ENCODE measurements at places on chromosomes 12 and 14. TPM values are rescaled to one million over a fixed set of nuclear protein-coding genes. Genes with fewer than 3 reads are reported as not detected.

DNA sequence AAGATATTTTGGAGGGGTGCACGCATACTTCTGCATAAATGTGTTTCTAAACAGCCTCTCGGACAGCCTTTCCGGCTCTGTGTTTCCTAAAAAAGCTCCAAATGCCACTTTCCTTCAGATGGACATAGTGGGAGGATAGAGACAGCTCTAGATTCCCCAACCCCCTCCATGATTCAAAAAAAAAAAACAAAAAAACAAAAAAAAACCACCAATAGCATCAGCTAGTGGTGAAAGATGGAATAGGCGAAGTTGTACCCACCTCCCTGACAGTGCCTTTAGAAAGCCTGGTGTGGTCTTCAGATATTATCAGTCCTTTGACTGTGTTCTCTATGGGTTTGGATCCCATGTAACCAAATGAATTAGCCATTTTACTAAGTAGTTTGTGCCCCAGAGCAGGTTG lies 94.1 kb downstream of the PHETA1 start:
- no peaks in the 10 kb centered on the region for H3K36me3 ChIP-seq
- DNase-seq: no peak
- no peak overlapping the region for H3K27ac ChIP-seq
- no peaks in the 10 kb centered on the region for H3K4me1 ChIP-seq
- no peaks in the 10 kb centered on the region for H3K27me3 ChIP-seq

DNA sequence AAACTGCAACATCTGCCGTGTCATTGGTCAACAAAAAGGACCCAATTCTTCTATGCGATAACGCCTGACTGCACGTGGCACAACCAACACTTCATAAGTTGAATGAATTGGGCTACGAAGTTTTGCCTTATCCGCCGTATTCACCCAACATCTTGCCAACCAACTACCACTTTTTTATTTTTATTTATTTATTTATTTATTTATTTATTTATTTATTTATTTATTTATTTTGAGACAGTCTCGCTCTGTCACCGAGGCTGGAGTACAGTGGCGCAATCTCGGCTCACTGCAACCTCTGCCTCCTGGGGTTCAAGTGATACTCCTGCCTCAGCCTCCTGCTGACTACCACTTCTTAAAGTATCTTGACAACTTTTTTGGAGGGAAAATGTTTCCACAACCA lies 127.4 kb downstream of the RASSF9 start:
- DNase-seq: no peak
- no peaks in the 10 kb centered on the region for H3K4me1 ChIP-seq
- H3K27me3 ChIP-seq: no peaks in the 10 kb centered on the region
- no peak overlapping the region for H3K27ac ChIP-seq

GRCh38 chr12:12091977-12092663 lies 21.4 kb downstream of the BCL2L14 start:
- no peaks in the 10 kb centered on the region for H3K27me3 ChIP-seq
- H3K36me3 ChIP-seq: no peaks in the 10 kb centered on the region
- H3K4me3 ChIP-seq: no peak overlapping the region
- H3K4me1 ChIP-seq: peaks cover 6% of the 10 kb centered on the region
- H3K27ac ChIP-seq: no peak overlapping the region
- DNase-seq: no peak

DNA sequence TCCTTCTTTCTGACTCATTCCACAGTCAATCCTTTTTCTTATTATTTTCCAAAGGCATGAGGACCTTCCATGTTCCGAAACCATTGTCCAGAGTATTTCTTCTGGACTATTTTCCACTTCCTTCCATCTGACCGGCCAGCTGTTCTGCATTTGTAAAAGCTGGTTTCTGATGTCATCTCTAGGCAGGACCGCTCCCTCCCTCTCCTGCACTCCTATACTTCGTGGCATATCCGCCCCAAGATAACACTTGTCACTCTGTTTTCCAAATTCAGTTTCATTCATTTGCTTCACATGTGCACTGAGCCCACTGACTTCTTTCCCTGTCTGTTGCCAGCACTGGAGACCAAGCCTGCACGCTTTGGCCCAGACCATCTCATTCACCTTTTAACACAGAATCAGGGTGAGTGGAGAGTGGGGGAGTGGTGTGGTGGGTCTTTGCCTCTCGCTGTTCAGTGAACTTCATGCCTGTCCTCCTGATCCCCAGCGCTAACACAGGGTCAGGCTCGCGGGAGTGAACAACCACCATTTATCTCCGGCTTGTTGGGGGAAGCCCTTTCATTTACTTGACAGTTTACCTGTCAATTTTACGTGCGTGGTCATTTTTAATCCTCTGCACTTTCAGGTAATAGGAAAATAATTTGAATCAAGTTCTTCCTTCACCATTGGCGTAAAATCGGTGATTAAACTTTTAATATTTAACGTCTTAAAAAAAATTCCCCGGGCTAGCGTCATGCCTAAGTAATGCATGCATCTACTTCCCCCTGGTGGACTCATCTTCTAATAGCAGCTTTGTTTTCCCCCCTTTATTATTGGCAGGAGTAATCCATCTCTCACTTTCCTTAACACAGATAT lies 52.5 kb downstream of the C12orf75 start:
- peak overlapping the region; percentile 59 for H3K4me3 ChIP-seq
- H3K27me3 ChIP-seq: no peaks in the 10 kb centered on the region
- DNase-seq: no peak
- no peaks in the 10 kb centered on the region for H3K4me1 ChIP-seq

CBLN3 gene
- 2.2 TPM for total RNA-seq

SPTB gene
- total RNA-seq: 14.9 TPM

DNA sequence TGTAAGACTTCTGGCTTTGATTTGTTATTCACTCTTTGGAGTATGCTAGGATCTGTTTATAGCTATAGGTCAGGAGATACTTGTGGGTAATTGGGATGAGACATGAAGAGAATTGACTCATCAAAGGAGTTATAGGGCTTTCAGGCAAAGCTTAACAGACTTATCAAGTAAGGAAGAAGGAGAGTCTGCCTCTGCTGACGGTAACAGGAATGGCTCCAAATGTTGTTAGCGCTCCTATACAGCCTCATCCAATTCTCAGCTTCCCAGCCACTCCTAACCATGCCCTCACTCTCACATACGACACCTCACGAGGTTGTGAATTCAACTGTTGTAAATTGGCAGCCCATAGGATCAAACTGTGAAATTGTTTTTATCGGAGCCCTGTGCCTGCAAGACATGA lies 140.5 kb downstream of the KCNA5 start:
- no peaks in the 10 kb centered on the region for H3K36me3 ChIP-seq
- no peaks in the 10 kb centered on the region for H3K4me1 ChIP-seq
- no peak overlapping the region for H3K27ac ChIP-seq
- H3K27me3 ChIP-seq: no peaks in the 10 kb centered on the region

ZBTB42 gene
- total RNA-seq: 23.5 TPM

YBX3 gene
- total RNA-seq: 326 TPM

PLA2G1B gene
- total RNA-seq: not detected

TSPAN19 gene
- not detected for total RNA-seq

- no peaks in the 10 kb centered on the region for H3K36me3 ChIP-seq
- H3K4me3 ChIP-seq: no peak overlapping the region
- H3K4me1 ChIP-seq: no peaks in the 10 kb centered on the region
- H3K27me3 ChIP-seq: no peaks in the 10 kb centered on the region
Measured at GRCh38 chr12:25257590-25258324, 7.0 kb upstream of the KRAS start.

GRCh38 chr12:119664642-119665041 lies 3.3 kb upstream of the PRKAB1 start:
- no peak for DNase-seq
- H3K4me1 ChIP-seq: no peaks in the 10 kb centered on the region
- H3K36me3 ChIP-seq: no peaks in the 10 kb centered on the region
- H3K27ac ChIP-seq: no peak overlapping the region

DNA sequence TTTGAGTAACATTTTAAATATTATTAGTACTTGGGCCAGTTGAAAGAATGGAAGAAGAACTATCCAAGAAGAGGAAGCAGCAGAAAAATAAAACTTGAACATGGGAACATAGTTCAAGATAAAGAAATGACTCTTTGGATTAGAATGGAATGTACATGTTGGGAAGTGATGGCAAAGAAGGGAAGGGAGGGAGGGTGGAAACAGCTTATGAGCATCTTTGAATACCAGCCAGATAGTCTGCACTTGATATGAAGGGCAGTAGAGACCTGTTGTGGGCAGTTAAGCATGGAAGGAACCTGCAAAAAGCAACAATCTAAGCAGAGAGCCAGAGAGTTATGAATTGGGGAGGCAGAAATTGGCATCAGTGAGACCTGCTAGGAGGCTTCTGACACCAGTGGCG lies 10.0 kb upstream of the IL22 start:
- H3K4me1 ChIP-seq: no peaks in the 10 kb centered on the region
- H3K36me3 ChIP-seq: no peaks in the 10 kb centered on the region
- DNase-seq: no peak
- no peaks in the 10 kb centered on the region for H3K27me3 ChIP-seq
- no peak overlapping the region for H3K4me3 ChIP-seq

GRCh38 chr14:105363847-105364708 lies 34.3 kb upstream of the TEX22 start:
- H3K36me3 ChIP-seq: peaks cover 21% of the 10 kb centered on the region
- no peaks in the 10 kb centered on the region for H3K4me1 ChIP-seq
- H3K4me3 ChIP-seq: no peak overlapping the region
- no peak overlapping the region for H3K27ac ChIP-seq

ADAM21 gene
- total RNA-seq: 0.11 TPM

DNA sequence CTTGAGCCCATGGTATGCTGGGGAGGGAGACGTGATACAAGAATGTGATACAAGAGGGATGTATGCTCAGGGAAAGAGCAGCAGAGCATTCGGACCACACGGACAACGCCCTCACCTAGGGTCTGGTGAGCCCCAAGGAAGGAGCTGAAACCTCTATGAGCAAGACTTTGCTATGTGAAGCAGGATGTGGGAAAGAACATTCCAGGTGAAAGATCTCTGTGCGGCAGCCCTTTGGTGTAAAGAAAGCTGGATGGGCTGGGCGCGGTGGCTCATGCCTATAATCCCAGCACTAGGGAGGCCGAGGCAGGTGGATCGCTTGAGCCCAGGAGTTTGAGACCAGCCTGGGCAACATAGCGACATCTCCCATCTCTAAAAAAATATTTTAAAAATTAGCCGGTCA lies 16.9 kb upstream of the FICD start:
- H3K36me3 ChIP-seq: no peaks in the 10 kb centered on the region
- H3K4me3 ChIP-seq: no peak overlapping the region
- no peaks in the 10 kb centered on the region for H3K4me1 ChIP-seq
- no peak overlapping the region for H3K27ac ChIP-seq
- H3K27me3 ChIP-seq: no peaks in the 10 kb centered on the region
- no peak for DNase-seq

ADAM20 gene
- 4.6 TPM for total RNA-seq

Measured in ascending aorta (tissue), 2 donors.